ENCODE measurements at places on chromosomes 1 and 21. TPM values are rescaled to one million over a fixed set of nuclear protein-coding genes. Genes with fewer than 3 reads are reported as not detected.

DNA sequence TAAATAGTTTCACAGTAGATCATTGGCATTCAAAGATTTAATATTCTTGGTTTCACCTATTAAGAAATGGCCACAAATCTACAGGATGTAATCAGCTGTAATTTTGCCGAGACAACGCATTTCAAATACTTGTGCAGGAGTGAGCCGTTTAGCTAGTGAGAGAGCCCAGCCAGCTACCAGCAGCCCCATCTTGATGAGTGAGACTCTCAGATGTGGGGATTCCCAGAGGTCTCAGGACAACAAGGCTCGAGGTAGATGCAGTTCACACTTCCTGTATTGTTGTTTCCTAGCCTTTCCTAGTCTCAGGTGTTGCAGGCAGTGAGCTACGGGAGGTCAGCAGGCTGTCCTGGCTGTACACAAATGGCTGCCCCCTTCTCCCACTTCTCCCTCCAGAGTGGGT lies 108.6 kb downstream of the PBX1 start:
- DNase-seq: no peak

- no peak for DNase-seq
Measured at GRCh38 chr1:169041366-169041765, 65.1 kb upstream of the ATP1B1 start.

- no peak for DNase-seq
Measured at GRCh38 chr21:38329162-38329561, 72.4 kb downstream of the KCNJ15 start.

DNA sequence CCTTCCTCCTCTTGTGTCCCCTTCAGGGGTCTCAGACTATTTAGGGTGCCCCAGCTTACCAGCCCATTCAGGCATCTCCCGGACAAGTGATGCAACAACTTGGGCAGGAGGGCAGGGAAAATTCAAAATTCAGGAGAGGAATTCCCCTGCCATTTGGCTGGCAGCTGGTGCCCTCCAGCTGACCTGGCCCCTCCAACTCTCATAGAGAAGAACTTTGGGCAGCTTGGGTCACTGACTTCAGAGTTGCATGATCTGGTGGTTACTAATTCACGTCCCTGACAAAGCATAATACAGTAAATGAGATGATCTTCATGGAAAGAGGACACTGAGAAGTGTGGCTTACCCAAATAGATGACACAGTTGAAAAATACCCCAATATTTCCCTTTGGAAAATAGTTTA lies at the start of gene FCAMR:
FCAMR (minus strand) TSS at position 15 of the 400 bp plus-strand sequence. CDS start 335 bp downstream, outside the sequence.
- no peak for DNase-seq

DNA sequence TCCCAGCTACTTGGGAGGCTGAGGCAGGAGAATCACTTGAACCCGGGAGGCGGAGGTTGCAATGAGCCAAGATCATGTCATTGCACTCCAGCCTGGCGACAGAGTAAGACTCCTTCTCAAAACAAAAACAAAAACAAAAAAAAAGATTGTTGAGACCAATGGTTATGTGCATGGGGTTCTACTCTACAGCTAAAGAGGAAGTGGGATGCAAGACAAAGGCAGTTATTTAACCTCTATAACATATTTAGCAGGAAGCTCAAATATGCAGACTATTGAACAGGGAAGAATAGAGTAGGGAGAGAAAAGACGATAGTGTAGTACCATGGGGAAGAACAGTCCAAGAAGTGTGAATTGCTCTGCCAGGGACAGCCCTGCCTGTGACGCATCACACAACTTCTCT lies 227.7 kb downstream of the SMYD3 start:
- DNase-seq: no peak

GRCh38 chr1:10253755-10254154 lies 43.4 kb downstream of the KIF1B start:
- no peak for DNase-seq

DNA sequence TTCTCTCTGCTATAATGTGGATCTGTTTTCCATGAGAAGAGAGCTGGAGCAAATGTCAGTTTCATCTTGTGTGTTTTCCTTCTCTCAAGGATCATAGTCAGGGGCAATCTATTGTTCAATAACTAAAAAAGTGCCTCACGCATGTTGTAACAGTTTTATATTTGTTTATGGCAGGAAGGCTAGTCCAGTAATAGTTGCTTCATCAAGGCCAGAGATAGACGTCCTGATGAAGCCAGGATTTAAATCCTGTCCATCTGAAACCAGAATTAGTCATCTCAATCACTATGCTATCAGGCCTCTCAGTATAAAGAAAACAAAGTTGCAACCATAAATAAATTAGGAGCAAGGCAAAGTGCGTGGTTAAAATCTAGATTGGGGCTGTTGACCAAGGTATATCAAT lies 30.2 kb upstream of the DUSP10 start:
- DNase-seq: no peak

DNA sequence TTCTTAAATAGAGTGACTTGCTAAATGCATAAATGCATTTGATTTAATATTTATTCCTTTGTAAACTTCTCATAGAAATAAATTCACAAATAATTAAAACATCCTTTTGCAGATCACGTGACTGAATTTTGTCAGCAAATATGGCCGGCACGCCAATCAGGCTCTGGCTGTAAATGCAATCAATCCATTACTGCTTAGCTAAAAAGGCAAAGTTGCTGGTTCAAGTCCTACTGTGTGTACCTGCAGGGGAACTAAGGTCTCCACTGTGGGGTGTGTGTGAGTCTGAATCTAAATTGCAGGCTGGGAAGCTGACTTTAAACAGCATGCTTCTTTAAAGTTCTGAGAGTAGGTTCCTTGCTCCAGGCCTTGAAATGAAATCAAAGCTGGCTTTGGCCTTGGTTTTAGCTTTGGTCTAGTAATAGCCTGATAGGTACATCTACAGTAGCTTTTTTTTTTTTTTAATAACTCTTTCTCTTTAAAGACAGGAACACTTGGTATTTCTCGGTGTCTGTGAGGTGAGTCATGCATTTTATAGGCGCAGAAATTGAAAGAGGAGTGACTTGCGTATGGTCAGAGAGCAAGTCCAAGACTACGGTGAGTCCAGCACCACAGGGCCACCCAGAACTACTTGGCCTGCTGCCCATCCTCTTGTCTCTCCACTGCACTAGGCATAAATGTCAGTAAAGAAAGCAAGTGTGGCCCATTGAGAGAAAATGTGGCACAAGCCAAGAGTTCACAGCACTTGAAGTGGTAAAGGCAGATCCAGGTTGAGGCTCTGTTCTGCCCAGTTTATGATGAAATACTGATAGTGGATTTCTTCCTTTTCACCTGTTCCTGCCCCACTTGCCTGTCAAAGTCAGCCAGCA lies 36.2 kb upstream of the LYST start:
- DNase-seq: peak; percentile 35

- no peak for DNase-seq
Measured at GRCh38 chr1:231284441-231284840, 43.4 kb downstream of the GNPAT start.

DNA sequence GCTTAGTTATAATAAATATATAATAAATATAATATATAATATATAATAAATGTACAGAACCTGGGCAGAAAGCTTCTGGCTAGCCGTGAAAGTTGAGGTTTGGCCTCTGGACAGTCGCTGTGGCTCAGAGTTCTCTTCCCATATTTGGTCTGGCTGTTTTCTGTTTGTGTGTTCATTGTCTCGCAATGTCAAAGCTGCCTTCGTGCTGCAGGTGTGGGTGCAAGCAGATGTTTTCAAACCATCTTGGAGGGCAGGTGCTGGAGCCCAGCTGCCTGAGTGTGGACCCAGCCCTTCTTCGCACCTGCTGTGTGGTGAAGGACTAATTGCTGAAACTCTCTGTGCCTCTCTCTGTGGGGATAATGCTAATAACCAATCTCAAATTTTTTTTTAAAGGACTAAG lies 3.6 kb upstream of the CSTB start:
- no peak for DNase-seq

GRCh38 chr1:19844731-19845495 lies 29.8 kb upstream of the RNF186 start:
- DNase-seq: no peak

DNA sequence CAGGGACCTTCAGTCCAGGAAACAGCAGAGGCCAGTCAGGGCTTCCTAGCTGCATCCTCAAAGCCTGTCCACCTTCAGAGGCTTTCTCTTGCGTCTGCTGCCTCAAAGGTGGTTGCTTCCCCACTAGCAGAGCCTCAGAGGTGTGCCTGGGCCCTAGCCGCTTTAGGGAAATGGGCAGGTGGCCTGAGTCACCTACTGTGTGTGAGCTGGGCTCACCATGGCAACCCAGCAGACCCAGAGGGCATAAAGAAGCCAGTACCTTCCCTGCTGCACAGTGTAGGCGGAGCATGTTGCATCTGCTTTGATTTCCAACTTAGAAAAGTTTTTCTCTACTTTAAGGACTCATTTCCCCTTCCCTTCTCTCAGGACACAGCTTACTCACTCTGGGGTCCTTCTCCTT lies 12.5 kb downstream of the SLC9A1 start:
- no peak for DNase-seq

DNA sequence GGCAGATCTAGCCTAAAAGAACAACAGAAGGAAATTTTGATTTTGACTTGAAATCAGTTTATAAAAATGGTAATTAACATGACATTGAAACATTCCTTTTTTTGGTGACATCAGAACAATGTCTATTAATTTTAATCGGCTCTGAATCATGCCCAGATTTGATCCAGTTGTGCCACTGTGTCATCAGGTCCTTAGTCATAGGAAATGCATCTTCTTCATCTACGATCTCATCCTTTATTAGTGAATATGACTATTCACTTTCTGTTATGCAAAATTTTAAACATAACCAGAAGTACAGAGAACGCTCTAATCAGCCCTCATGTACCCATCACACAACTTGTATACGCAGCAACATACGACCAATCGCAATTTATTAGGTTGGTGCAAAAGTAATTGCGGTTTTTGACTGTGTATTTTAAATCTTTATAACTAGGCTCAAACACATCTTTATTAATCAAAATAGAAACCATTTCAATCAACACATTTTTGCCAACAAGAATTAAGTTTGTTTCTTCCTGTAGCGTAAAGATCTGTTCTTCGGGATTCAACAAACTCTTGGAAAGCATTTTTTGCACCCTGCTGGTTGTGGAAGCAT lies 40.3 kb upstream of the TLR5 start:
- no peak for DNase-seq

GRCh38 chr1:118116909-118117308 lies 68.1 kb downstream of the SPAG17 start:
- no peak for DNase-seq

- DNase-seq: no peak
Measured at GRCh38 chr1:103283841-103284669, 175.7 kb upstream of the COL11A1 start.

- DNase-seq: no peak
Measured at GRCh38 chr1:119651641-119652040, 3.6 kb upstream of the ZNF697 start.

- DNase-seq: no peak
Measured at GRCh38 chr1:13766592-13767564, 66.9 kb downstream of the PRDM2 start.

DNA sequence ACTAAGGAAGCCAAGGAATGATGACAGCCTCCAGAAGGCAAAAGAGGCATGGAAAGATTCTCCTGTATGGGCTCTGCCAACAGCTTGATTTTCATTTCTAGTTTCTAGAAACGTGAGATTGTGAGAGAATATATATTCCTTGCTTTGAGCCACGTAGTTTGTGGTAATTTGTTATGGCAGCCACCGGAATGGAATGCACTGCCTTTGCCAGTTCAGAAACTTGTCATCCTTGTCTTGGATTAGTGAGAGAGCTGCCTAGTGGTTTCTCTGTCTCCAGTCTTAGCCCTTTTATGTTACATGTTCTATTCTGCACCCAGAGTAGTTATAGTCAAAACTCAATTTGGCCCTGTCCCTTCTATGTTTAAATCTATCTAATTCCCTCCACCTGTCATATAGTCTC lies 216.0 kb upstream of the PTGFR start:
- no peak for DNase-seq

GRCh38 chr1:209751627-209752231 lies 4.1 kb upstream of the TRAF3IP3 start:
- DNase-seq: no peak

GRCh38 chr1:204177133-204177532 lies 11.0 kb upstream of the REN start:
- no peak for DNase-seq

DNA sequence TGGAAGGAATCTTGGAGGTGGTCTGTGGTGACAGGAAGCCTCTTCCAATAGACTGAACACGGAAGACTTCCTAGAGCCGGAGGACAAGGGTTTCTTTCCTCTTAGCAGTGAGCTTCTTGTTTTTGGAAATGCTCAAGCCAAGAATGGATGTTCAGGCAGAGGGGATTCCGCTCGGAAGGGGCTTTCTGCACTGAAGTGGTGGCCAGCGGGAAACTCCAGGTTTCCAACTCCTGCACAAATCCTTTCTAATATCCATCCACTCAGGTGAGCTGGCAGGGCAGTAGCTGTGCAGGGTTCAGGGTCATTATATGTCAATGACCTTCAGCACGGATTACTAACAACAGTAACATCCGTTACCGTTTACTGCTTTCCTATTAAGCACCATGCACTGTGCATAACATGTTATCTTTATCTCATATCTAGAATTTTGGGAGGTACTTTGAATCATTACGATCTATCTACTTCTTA lies 573 bp upstream of the CPT2 start:
- no peak for DNase-seq

DNA sequence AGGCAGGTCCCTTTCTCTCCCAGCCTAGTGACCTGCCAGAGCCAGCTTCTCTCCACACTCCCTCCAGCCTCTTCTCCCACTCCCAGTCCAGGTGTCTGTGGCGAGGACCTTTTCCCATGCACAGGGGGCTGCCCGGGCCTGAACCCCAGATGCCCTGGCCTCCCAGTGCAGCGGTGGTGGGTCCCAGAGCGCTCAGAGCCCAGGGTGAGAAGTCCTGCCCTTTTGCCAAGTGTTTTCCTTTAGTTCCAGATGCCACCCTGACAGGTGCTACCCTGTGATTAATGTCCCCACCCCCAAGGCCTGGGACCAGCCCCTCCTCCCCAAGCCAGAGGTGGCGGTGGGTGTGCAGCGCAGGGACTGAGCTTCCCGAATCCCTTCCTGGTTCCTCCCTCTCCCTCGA lies 90.4 kb downstream of the PAX7 start:
- no peak for DNase-seq

- DNase-seq: no peak
Measured at GRCh38 chr1:171948511-171948910, 107.2 kb downstream of the DNM3 start.

- no peak for DNase-seq
Measured at GRCh38 chr1:186442651-186443375, 18.1 kb downstream of the PDC start.

DNA sequence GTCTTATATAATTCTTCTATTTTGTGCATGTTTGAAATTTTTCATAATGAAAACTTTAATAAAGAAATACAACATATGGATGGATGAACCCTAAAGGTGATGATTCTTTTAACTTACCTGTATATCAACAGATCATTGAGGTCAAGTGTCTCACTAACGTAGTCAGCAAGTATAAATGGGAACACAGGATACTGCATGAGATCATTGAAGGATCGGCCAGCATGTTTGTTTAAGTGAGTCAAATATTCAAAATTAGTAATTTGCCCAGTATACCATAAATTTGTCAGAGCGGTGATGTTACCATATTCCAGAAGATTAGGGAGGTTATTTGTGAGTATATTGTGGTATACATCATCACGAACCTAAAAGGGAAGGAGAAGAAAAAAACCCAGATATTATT lies 71.0 kb upstream of the GNG4 start:
- no peak for DNase-seq

The PDZK1 gene
- 0.12 TPM for total RNA-seq

The SNX7 gene
- 19.7 TPM for total RNA-seq

The RCAN3 gene
- total RNA-seq: 5.8 TPM

The RHEX gene
- 1.8 TPM for total RNA-seq

The ANKRD65 gene
- total RNA-seq: 3.0 TPM

The DEPDC1 gene
- 0.62 TPM for total RNA-seq
